ENCODE measurements at places on chromosomes 13 and 19.

DNA sequence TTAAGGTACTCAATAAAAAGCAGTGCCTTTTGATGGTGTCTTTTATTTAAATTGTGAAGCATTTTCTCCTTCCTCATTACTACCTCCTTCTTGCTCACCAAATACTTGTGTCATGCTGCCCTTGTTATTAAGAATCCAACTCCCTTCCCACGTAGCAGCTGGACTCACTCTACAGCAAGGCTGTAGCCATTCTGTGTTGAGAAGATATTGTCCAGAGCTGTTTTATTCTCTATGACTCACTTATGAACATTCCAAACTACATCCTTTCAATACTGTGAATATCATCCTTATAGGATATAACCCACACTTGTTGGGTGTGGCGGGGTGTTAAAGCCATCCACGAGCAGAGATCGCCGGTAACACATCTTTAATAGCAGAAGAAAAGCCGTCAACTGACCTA, 1671.5 kb upstream of the SLC10A2 start:
- no peak for DNase-seq

DNA sequence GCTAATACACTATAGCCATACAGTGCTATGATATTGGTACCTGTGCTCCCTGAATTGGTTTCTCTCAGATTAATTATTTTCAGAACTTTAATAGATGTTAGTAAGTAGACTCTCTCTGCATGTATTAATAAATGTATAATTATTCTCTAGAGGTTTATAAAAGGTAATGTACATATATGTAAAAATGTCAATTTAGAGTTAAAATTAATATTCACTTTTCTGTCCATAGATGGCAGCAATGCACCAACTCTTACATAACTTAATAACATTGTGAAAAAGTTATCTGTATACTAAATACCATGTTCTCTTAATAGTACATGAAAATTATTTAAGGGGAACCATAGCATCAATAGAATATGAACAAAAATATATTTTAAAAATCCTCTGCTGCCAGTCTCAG, 515.0 kb upstream of the KLHL1 start:
- no peak for DNase-seq

DNA sequence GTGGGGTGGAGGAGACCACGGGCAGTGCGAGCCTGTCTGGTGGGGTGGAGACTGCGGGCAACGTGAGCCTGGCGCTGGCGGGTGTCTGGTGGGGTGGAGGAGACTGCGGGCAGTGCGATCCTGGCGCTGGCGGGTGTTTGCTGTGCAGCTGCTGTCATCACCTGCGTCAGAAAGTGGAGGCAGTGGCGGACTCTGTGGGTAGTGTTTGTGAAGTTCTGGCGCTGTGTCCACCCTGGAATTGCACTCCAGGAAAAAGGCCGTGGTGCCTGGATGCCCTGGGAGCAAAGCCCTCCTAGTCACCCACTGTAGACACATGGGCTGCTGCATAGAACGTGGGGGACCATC, 6.2 kb downstream of the TEX29 start:
- DNase-seq: no peak

- no peak for DNase-seq
These were observed 2.5 kb upstream of the DCT start for GRCh38 chr13:94481941-94482340.

- DNase-seq: peak; percentile 74
These were observed 6.7 kb upstream of the PCDH17 start for GRCh38 chr13:57624565-57625435.

- DNase-seq: no peak
These were observed 104.9 kb downstream of the CACNA1A start for GRCh38 chr19:13401388-13401787.

DNA sequence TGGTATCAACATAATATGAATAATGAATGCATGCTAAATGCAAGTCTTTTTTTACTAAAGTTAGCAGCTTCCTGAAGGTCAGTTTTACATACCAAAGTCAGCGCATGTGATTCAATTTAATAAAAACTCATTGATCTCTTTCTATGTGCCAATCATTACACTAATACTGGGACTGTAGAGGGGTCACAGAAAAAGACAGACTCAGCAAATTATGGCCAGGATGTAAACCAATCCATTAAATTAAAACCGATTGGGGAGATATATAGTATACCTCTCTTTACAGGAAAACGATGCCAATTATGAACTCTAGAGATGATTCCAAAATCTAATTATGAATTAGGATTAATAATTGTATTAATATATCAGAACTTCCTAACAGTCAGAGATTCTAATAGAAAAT, 624.4 kb upstream of the PCDH20 start:
- DNase-seq: no peak

DNA sequence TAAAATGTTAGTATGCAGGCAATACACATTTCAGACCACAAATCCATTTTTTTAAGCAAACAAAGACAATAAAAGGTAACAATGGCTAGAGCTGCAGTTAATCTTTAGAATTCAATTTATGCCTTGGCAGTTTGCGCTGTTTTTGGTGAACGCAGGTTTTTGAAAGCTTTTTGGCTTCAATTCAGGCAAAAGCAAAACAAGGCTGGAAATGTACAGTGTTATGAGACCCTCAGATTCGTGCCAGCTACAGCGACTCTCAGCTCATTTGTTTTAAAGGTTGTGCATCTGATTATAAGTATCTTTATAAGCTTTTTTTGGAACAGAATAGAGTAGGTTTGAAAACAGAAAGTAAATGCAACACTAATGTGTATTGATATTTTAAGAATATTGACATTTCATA, 63.6 kb upstream of the SOX1 start:
- no peak for DNase-seq

DNA sequence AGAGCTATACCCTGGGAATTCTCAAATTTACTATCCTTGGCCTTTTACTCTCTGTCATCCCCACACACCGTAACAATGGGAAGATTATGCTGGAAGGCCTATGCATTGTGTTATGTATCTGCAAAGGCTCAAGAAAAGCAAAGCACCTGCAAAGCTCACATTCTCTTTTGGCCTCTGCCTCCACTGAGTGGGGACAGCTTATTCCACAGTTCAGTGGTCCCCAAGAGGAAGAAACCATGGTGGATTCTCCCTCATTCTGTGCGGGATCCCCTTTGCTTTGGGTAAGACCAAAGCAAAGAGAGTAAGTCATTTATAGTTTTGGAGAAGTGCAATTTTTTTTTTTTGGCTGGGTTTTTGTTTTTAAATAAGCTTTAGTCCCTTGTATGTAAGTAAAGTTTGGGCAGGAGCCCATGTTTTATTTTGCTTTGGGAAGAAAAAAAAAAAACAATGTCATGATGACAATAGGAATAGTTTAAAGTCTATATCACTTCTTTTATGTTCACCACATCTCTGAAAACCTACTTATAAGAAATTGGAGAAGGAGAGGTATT, 530.6 kb downstream of the FGF9 start:
- DNase-seq: no peak

DNA sequence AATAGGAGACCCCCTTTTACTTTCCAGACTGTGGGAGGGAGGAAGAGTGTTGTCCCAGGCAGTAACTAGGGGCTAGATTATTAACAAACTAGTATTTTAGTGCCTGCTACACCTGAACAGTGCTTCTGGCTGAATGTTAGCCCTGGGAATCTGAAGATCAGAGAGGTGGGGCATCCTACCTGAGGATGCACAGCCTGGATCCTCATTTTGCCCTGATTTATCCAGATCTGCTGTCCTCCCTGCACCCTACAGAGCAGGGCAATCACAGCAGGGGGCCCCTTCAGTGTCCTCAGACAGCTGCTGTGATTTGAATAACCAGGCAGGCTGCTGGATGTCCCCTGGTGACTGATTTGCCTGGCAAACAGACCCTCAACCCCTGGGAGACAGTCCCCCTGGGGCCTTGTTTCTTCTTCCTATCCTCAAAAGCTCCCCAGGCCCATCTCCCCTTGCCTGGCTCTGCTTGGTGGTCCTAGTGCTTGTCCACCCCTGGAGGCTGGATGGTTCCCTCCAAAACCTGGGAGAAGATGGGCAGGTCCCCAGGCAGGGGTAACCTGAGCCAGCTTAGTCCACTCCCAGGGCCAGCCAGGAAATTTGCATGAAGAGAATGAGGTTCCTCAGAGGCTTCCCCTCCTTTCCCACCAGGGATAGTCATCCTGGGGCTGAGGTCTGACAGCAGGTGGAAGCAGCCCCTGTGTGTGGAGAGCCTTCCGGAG, at the start of gene OVOL3:
Gene OVOL3 (plus strand): TSS at position 657 of the 713 bp plus-strand sequence. CDS start 60 bp downstream, outside the sequence.
- no peak for DNase-seq
